ENCODE measurements at places on chromosomes 12 and 14.

GRCh38 chr12:25518512-25518911, 34.6 kb downstream of the LMNTD1 start:
- DNase-seq = no peak

DNA sequence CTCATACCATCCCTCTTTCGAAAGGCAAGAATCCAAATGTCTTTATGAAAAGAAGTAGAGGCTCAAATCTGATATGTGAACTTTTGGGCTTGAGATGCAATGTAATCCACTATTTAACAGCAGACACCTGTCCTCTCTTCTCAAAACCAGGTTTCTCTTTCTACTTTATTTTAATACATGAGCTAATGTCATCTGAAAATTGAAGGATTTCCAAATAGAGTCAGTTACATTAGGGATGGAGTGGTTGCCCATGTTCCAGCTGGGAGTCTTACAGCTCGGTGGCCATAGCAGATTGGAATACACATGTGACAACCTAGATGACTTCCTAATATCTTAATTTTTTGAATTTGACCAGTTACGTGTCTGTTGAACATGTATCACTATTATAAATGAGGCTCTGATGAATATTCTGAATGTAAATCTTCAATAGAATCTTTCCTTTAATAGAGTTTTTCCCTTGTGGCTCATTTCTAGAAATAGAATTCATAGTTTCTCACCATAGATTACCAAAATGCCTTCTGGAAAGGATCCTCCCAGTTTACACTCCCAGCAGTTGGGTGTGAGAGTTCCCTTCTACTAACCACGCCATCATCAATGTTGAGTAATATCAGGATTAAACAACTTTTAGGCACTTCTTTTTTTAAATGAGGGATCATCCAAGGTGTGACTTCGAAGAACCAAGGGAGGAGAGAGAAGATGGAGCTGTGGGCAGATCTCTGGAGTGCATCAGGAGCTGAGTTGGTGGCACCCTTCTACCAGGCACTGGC, 49.2 kb downstream of the GPR135 start:
- DNase-seq = no peak

- DNase-seq = no peak
These were observed at the start of gene HOXC9 for GRCh38 chr12:54000116-54001114. Gene HOXC9 (plus strand): TSS chr12:54000161. CDS start chr12:54000189, 28 bp downstream.

- DNase-seq = no peak
These were observed 98.9 kb downstream of the NUAK1 start for GRCh38 chr12:106039646-106040404.

GRCh38 chr14:32366256-32366879, 37.3 kb downstream of the AKAP6 start:
- no peak for DNase-seq

GRCh38 chr14:64720131-64720576, 15.9 kb downstream of the PLEKHG3 start:
- DNase-seq = no peak

GRCh38 chr14:34993426-34993825, 10.6 kb downstream of the SRP54 start:
- DNase-seq = no peak

- DNase-seq = no peak
These were observed 796.5 kb downstream of the GALC start for GRCh38 chr14:87196436-87196835.

- no peak for DNase-seq
These were observed 948.9 kb upstream of the FLRT2 start for GRCh38 chr14:84581041-84581440.

DNA sequence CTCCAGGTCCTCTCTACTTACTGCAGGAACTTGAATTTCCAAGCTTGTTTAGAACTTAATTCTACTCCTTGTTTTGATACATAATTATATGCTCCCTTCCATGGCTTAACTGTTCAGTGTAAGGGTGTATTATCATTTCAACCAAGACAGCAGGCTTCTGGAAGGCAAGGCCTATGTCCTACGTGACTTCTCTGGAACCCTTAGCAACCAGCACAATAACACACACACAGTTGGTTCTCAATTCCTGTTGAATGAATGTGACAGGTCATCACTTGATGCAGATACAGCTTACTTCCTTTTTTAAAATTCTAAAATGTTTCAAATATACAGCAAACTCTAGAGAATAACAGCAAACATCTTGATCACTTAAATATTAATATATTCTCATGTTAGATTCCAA, 77.7 kb upstream of the COCH start:
- DNase-seq = no peak

- DNase-seq = no peak
These were observed 225.2 kb upstream of the BTG1 start for GRCh38 chr12:92370828-92371227.

- DNase-seq = no peak
These were observed 404.4 kb upstream of the MGAT4C start for GRCh38 chr12:86660488-86661147.

DNA sequence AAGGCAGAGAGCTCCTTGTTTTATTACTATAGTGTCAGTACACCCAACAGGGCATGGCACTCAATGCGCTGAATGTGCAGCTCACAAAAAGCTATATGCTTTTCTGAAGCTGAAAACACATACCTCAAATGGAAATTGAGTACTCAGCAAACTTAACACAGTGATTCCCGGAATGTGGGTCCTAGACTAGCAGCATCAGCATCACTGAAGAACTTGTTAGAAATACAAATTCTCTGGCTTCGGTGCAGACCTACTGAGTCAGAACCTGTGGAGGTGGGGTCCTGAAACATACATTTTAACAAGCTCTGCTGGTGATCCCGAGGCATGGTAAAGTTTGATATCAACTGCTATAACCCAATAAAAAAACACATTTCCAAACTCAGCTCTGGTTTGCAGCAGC, 14.9 kb downstream of the RERG start:
- no peak for DNase-seq

DNA sequence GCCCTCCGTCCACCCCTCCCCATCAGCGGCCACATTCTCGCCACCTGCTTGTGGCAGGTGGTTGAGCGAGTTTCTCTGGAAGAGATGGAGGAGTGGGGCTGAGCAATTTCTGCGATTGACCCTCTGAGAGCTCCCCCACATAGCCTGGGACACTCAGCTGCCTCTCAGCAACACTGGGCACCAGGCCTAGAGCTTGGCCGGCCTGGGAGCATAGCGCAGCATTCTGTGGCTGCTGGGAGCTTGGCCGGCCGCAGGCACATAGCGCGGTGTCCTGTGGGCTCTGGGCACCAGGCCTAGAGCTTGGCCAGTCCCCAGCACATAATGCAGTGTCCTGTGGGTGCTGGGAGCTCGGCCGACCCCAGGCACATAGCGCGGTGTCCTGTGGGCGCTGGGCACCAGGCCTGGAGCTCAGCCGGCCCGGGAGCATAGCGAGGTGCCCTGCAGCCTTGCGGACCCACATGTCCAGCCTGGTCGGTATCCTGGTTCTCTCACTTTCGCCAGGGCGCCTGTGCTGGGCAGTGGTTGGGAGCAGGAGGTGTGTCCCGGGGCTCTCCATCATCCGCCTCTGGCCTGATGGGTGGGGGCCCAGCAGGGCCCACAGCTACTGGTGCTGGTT, 43.8 kb downstream of the LRCOL1 start:
- no peak for DNase-seq

- no peak for DNase-seq
These were observed 107.6 kb upstream of the SFSWAP start for GRCh38 chr12:131603106-131603938.

GRCh38 chr12:116892349-116893140, 11.3 kb upstream of the HRK start:
- no peak for DNase-seq

- DNase-seq = no peak
These were observed 6.8 kb downstream of the ARL6IP4 start for GRCh38 chr12:122987086-122987951.

- no peak for DNase-seq
These were observed 9.2 kb downstream of the NIN start for GRCh38 chr14:50821510-50822464.

DNA sequence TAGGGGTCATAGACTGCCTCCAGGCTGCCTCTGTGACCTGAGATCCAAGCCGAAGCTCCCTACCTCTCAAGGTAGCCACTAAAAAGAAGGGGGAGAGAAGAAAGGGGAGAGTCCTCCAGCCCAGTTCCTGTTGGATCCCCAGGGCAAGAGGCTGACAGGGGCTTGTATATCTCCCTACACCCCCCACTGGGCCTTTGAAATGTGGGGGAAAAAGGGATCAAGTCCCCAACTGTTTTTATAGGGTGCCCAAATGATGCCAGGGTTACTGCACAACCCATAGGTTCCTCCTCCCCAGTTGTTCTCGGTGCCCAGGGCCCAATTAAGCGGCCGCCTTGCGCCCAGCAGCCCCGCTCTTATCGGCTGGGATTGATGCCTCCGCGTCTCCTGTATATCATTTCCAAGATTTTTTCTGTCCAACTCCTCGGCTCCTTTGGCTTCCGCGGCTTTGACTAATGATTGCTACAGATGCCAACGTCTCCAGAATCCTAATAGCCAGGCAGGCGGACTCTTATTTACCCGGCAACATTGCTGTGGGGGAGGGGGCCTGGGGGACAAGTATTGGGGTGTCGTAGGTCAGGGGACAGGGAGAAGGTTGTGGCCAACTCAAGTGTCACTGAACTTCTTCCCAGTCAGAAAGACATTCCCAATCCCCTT, 7.6 kb upstream of the HOXC4 start:
- no peak for DNase-seq

GRCh38 chr14:58571769-58572472, 65.8 kb upstream of the DACT1 start:
- DNase-seq = peak; percentile 47

- DNase-seq = peak; percentile 83
These were observed 1.6 kb upstream of the DGKA start for GRCh38 chr12:55929306-55929791.

- no peak for DNase-seq
These were observed 42.1 kb upstream of the CNTN1 start for GRCh38 chr12:40650038-40650704.

DNA sequence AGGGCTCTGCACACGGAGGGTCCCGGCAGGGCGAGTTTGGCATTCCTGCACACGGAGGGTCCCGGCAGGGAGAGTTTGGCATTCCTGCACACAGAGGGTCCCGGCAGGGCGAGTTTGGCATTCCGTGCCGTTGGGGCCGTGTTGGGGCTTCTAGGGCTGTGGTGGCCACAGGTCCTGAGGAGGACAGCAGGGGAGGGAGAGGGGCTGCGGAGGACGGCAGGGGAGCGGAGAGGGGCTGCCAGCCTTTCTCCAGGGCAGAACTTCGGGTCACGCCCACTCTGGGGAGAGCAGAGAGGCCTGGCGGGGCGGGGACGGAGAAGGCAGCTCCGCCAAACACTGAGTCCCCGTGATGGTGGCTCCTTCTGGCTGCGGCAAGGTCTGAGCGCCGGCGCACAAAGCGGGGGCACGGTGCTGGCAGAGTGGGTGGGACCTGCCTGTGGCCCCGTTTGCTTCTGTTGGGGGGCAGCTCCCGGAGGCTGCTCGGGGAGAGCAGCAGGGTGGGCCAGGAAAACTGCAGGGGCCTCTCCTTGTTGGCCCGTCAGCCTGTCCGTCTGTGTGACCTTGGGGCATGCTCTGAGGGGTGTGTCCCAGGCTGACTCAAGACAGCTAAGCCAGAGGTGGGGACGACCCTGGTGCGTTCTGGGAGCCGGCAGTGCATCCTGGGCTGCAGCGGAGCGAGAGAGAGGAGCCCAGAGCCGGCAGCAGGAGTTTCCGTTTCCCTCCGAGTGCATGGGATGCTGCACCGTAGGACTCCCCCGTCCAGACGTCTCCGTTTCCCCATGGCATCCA, 60.2 kb downstream of the LRCOL1 start:
- no peak for DNase-seq

- no peak for DNase-seq
These were observed 4.0 kb downstream of the MYL2 start for GRCh38 chr12:110916295-110916875.

- no peak for DNase-seq
These were observed 613 bp downstream of the SRSF9 start for GRCh38 chr12:120468821-120469449.

DNA sequence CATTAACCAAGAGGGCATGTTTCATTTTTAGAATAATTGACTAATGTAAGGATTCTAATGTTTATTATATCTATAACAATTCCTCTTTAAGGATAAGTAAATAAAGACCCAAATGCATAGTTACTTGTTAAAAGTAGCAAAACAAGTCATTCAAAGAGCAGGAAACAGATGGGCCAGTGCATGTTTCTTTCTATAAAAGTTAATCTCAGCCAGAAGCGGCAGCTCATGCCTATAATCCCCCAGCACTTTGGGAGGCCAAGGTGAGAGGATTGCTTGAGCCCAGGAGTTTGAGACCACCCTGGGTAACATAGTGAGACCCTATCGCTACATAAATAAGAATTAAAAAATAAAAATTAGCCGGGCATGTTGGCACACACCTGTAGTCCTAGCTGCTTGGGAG, 391.0 kb upstream of the RGS6 start:
- no peak for DNase-seq

DNA sequence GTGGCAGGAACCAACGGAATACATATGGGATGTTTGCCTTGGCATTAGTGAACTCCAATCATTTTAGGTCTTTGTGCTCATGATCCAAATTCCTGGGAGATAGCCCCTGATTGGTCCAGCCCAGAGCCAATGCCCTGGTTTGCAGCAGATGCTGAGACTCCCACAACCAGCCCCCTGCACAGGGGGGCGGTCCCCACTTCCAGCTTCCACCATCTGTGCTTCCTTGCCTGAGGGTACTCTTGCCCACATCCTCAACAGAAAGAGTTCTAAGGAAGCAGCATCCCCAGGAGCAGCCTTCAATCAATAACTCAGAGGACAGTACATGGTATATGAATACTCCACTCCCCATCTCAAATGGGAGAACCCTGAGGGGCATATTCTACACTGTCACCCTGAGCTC, 39.7 kb upstream of the FICD start:
- DNase-seq = no peak

- DNase-seq = no peak
These were observed 230.4 kb downstream of the SPTSSA start for GRCh38 chr14:34231626-34232025.

DNA sequence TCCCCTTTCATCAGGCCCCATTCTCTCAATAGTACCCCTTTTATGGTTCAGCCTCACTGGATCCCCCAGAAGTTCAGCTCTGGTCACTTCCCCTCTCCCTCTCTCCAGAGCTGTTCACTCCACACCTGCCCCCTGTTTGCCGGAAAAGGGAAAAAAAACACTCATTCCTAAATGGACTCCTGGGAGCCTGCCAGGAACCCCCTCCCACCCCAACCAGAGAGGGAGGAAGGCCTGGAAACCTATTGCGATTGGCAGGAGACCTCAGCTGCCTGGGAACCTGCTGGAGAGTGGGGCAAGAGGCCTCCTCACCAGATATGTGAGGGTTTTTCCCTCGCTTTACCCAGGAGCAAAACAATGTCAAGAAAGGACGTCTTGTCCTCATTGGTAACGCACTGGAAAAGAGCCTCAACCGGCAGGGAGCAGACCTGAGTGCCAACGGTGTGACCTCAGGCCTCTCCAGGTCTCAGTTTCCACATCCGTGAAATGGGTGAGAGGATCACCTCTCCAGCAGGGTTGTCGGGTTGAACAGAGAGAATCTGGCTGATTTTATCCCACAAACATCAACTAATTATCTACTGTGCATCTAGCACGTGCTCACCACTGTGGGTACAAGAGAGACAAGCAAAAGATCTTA, 4.6 kb downstream of the DTX1 start:
- no peak for DNase-seq

GRCh38 chr14:98954349-98955000, 317.5 kb downstream of the BCL11B start:
- no peak for DNase-seq

All from stimulated activated CD4-positive, alpha-beta T cell treated with anti-CD3 and anti-CD28 coated beads, Interleukin-15, amount 100 ng/mL, for 48 hours (primary cell).